ENCODE measurements at places on chromosomes 13 and 19.
A peak's percentile ranks its signal among the peaks of the same experiment; 100 is the strongest.

GRCh38 chr13:66994517-66995202 lies 235.5 kb downstream of the PCDH9 start:
- H3K27me3 ChIP-seq, result no peaks in the 10 kb centered on the region
- no peak overlapping the region for H3K27ac ChIP-seq
- H3K36me3 ChIP-seq, result no peaks in the 10 kb centered on the region
- H3K4me1 ChIP-seq, result no peaks in the 10 kb centered on the region

GRCh38 chr19:14401468-14402195 lies 17.5 kb downstream of the DDX39A start:
- no peak for ATAC-seq
- H3K36me3 ChIP-seq, result peaks cover 80% of the 10 kb centered on the region
- H3K27me3 ChIP-seq, result no peaks in the 10 kb centered on the region
- peak overlapping the region; percentile 75 for H3K27ac ChIP-seq

DNA sequence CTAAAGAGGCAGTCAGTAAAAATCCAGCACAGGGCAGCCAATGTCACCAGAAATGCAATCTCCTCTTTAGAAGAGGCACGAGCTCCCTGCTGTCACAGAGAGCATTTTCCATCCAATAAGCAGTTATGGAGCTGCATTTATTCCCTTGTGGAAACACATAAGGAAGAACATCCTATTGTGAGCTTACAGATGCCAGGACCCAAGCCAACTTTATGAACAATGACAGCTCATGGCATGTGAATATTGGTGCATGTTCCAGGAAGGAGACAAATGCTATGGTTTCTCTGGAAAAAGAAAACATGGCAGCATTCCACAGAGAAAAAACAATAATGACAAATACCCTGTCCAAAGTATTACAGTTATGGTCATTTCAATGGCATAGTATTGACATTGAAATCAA lies 955.6 kb downstream of the UQCRFS1 start:
- H3K27me3 ChIP-seq, result no peaks in the 10 kb centered on the region
- no peaks in the 10 kb centered on the region for H3K36me3 ChIP-seq

DNA sequence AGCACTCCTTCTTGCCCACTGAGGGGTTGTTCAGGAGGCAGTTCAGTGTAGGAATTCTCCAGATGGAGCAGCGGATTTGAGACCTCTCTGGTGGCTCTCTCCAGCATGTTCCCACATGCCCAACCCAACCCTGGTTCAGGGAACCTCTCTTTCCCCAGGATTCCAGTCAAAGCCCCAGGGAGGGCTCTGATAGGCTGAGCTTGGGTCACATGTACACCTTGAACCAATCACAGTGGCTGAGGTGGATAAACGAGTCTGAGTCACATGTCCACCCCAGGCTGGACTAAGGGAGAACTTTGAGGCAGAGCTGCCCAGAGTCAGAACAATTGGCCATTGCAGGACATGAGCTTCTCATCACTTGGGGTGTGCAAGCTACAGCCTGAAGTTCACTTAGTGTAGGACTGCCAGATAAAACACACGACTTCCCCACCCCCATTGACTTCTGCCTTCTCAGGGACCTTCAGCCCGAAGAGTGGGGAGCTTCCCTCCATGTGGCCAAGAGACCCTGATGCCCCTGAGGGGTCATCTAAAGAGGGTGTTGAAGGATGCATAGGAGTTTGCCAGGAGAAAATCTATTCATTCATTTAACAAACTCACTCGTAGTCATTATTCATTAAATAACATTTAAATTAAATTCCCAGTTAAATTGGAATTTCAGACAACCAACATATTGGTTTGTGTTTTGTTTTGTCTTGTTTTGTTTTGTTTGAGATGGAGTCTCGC lies 4.0 kb upstream of the MAST3 start:
- H3K27me3 ChIP-seq, result no peaks in the 10 kb centered on the region
- H3K4me3 ChIP-seq, result no peak overlapping the region
- peaks cover 35% of the 10 kb centered on the region for H3K36me3 ChIP-seq
- H3K27ac ChIP-seq, result peak overlapping the region; percentile 40

- H3K27ac ChIP-seq, result peak overlapping the region; percentile 94
- ATAC-seq, result no peak
- no peak overlapping the region for H3K4me3 ChIP-seq
- no peaks in the 10 kb centered on the region for H3K27me3 ChIP-seq
Measured at GRCh38 chr19:16441661-16442162, 30.1 kb downstream of the EPS15L1 start.

- H3K4me1 ChIP-seq, result peaks cover 7% of the 10 kb centered on the region
- H3K27ac ChIP-seq, result no peak overlapping the region
- ATAC-seq, result peak; percentile 78
- H3K36me3 ChIP-seq, result peaks cover 37% of the 10 kb centered on the region
- H3K27me3 ChIP-seq, result no peaks in the 10 kb centered on the region
Measured at GRCh38 chr13:98853771-98854221, 101.3 kb upstream of the SLC15A1 start.

DNA sequence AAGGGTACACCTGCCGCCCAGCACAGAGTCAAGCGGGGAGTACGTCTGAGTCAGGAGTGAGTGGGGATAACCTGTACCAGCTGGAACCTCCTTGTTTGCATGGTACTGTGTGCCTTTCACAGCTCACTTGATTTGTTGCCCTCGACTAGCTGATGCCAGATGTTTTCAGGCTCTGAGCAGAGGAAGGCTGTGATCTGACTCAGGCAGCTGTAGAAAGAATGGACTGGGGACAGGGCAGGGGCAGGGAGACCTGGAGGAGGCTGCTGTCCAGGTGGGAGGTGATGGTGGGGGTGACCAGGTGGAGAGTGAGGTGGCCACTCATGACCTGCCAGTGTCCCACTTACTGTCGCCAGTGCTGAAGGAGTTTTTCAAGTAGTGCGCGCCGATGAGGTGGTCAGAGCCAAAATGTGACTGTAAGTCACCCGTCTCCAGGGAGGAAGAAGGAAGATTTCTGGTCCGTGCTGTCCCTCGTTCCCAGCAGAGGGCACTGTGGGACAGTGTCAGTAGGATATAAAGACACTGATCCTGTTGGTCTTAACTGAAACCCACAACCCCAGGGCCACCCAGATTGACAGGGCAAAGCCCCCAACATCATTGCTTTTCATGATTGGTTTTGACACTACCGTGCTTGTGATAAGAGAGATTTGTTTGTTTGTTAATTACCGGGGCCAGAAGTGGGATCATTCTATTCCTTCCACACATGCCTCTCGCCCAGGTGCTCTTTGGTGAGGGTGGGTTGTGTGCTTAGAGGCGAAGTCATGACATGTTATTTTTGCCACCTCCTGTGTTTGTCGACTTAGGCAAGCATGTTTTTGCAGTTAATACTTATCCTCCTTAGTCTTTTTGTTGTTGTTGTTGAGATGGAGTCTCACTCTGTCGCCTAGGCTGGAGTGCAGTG lies 128.4 kb downstream of the DPF1 start:
- no peak overlapping the region for H3K4me3 ChIP-seq
- H3K36me3 ChIP-seq, result peaks cover 46% of the 10 kb centered on the region
- no peaks in the 10 kb centered on the region for H3K27me3 ChIP-seq
- peak overlapping the region; percentile 88 for H3K27ac ChIP-seq

DNA sequence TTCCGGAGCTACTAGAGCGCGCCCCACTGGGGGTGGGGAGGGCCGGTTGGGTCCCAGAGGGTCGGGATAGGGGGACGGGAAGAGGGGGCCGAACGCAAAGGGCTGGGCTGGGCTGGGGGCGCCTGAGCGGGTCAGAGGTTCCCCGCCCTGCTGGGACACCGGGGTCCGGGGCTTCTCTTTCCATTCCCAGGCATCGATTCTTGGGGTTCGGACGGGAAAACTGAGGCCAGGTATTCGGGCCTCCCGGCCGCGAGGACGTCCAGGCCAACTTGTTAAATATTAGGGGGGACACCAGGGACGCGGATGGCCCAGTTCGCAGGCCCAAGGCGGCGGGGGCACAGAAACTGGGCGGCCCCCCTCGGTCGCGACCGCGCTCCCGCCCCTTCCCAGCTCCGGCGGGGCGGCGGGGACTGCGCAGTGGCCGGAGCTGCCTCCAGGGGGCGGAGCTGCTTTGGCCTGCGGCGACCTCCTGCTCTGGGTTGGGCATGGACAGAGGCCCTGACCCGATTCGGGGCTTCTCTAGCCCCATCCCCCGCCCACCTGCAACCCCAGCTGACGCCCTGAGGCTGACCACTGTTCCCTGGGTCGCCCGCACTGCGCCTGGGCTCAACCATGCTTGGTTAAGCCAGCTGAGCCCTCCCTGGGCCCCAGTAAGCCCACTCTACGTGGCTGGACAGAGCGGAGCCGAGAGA lies 1.2 kb upstream of the KLF16 start:
- H3K27me3 ChIP-seq, result no peaks in the 10 kb centered on the region
- peak overlapping the region; percentile 78 for H3K4me3 ChIP-seq
- H3K4me1 ChIP-seq, result peaks cover 41% of the 10 kb centered on the region
- H3K36me3 ChIP-seq, result no peaks in the 10 kb centered on the region
- ATAC-seq, result peak; percentile 68

DNA sequence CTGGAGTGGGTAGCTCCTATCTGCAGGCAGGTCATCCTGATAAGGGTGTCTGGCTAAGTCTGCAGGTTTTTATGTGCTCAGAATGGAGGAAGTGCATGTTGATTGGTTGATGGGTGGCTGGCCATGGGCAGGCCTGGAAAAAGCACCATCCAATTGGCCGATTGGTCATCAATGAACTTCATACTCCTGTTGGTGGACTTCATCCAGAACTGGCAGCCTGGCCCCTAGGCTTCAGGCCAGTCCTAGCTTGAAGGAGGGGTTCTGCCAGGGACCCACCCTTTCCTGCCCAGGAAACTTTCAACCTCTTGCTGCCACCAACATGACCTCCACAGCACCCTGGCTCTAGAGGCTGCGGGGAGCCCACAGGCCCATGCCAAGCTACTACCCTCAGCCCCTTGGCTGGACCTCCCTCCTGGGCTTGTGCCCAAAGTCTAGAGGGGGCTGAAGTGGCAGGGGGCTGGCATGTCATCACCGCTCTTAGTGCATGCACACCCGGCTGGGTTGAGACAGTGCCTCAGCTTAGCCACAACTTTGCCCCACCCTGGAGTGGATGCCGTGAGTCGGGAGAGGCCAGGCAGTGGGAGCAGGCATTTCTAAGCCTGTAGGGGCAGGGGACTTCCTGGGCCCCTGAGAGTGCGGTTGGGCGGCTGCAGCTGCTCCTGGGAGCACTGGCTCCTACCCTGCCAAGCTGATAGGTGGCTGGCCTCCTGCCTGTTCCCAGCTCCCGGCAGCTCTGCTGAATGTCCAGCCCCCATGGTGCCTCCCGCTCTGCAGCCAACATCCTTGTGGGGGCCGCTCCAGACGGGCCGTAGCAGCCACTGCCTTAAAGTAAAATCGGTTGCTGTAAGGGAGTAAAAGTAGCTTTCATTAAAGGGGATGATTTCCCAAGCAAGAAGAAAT lies 13.2 kb downstream of the DNAJC15 start:
- ATAC-seq, result no peak
- H3K4me1 ChIP-seq, result peaks cover 40% of the 10 kb centered on the region
- peaks cover 48% of the 10 kb centered on the region for H3K36me3 ChIP-seq
- H3K4me3 ChIP-seq, result no peak overlapping the region

DNA sequence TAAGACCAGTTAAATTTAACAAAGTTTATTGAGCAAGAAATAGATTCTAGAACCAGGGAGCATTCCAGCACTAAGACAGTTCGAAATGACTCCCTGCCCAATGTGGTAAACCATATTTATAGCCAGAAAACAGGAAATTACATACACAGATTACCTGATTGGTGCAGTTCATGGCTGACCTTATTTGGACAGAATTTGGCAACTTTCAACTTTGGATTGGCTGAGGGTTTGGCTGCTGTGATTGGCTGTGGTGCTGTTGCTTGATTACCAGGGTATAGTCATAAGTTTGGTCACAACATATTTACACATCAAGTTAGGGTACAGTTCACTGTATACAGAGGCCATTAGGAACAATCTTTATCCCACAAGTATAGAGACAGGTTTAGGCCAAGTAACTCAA lies 984.8 kb upstream of the MIR17HG start:
- H3K4me1 ChIP-seq, result no peaks in the 10 kb centered on the region
- no peaks in the 10 kb centered on the region for H3K27me3 ChIP-seq

DNA sequence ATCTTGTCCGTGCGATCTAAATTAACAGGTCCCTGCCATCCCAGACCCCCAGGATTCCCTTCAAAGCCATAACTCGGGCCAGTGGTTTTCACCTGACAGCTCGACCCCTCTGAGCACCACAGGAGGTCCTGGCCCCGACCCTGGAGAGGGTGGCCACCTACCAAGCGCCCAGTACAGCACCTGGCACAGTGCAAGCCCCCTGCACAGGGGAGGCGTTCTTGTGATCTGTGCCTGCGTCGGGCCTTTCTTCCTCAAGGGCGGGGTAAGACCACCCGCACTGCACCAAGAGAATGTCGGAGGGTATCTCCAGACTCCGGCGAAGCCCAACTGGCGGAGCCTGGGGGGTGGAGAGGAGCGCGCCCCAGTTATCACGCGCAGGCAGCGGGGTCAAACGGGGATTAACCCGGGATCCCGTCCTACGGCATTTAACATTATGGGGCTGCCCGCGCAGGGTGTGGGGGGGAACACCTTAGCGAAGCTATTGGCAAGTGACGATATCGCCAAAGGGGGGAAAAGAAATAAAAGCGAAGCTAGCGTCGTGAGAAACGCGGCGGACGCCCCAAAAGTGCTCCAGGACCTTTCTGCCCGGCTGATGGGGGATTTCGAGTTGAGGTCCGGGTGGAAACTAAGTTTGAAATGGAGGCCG lies 1.3 kb upstream of the HNRNPL start:
- H3K36me3 ChIP-seq, result peaks cover 27% of the 10 kb centered on the region
- no peaks in the 10 kb centered on the region for H3K27me3 ChIP-seq
- H3K4me1 ChIP-seq, result peaks cover 38% of the 10 kb centered on the region
- ATAC-seq, result no peak

DNA sequence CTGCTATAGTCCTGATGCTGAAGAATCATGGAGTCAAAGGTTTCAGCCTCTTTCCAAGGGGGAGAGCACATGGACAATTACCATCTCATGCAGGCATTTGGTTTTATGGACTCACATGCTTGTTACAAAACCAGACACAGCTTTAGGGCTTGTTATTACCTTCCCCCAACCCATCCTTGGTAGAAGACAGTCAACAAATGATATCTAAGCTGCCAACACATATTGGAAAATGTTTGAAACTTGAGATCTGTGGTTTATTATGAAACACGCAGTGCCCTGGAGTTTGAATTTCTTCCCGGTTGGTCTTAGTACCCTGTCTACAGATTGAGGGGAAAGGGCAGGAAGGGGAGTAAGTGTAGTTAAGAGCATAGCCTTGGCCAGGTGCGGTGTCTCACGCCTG lies 12.5 kb upstream of the CYP2A6 start:
- H3K27ac ChIP-seq, result no peak overlapping the region
- H3K4me1 ChIP-seq, result no peaks in the 10 kb centered on the region
- H3K4me3 ChIP-seq, result no peak overlapping the region
- H3K36me3 ChIP-seq, result no peaks in the 10 kb centered on the region

- peak; percentile 55 for ATAC-seq
- peak overlapping the region; percentile 33 for H3K27ac ChIP-seq
- H3K36me3 ChIP-seq, result no peaks in the 10 kb centered on the region
Measured at GRCh38 chr13:51957377-51958216, 53.7 kb downstream of the ATP7B start.

GRCh38 chr13:79128158-79128557 lies 277.9 kb downstream of the RBM26 start:
- no peak overlapping the region for H3K4me3 ChIP-seq
- H3K4me1 ChIP-seq, result peaks cover 7% of the 10 kb centered on the region
- no peak for ATAC-seq
- no peak overlapping the region for H3K27ac ChIP-seq
- no peaks in the 10 kb centered on the region for H3K27me3 ChIP-seq
- no peaks in the 10 kb centered on the region for H3K36me3 ChIP-seq

Data from stimulated activated memory B cell treated with anti-CD40 and anti-IgM and Interleukin-4, amounts not matched to agents 10 μg/mL and 1 μg/mL and 100 μg/mL, for 72 hours (primary cell).